GDM1 (cell line): ENCODE measurements at places on chromosomes 11 and 22.
A peak's percentile ranks its signal among the peaks of the same experiment; 100 is the strongest.

- no peak for DNase-seq
Measured at GRCh38 chr11:13114566-13115379, 105.7 kb downstream of the RASSF10 start.

GRCh38 chr22:41563051-41563711, 2.4 kb downstream of the CSDC2 start:
- DNase-seq: no peak

DNA sequence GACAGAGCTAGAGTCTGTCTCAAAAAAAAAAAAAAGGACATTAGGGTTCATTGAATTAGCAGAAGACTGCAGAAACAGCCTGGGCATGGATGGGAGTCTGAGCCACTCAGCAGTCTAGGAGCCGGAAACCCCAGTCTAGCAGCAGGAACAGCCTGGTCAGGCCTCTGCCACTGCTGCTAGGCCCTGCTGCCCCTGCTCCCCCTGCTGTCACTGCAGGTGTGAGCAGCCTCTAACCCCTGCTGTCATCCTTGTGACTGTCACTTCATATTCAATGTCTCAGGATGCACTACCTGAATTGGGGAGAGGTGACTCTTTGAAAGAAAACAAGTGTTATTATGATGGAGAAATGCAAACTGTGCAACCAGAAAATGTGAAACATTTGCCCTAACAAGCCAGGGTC, 7.0 kb upstream of the DDX17 start:
- DNase-seq: no peak

DNA sequence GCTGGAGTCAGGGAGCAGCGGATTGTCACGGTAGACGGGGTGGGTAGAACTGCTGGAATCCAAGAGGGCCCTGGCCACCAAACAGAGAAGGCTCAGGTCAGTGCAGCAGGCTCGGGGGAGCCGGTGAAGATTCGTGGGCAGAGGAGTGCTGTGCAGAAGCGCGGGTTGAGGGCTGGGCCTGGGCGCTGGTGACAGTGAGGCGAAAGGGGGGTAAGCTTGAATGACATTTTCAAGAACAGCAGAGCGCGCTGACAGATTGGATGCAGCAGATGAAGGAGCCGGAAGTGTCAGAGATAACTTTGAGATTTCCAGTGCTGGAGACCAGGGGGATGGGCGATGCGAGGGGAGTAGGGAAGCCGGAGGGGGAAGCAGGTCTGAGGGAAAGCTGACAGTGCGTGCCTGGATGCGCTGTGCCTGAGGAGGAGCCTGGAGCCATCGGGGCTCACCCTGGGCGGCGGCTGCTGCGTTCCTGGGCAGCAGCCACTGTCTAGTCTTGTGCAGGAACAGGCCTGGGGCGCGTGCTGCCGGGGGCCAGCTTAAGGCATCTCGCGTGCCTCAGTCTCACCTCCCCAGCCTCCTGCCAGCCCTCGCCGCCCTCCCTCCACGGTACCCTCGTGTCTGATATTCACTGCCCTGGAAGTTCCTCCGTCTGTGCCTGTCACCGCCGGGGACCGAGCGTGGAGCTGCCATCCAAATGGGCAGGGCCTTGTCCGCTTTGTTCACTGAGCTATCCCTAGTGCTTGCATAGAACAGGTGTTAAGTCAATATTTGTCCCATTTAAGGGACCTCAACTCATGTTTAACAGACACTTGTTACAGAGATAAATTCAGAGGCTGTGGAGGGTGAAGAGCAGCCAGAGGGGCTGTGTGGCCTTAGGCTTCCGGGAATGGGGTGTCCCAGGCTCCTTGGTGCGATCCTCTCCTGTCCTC, 5.2 kb downstream of the GRIK4 start:
- DNase-seq: no peak

DNA sequence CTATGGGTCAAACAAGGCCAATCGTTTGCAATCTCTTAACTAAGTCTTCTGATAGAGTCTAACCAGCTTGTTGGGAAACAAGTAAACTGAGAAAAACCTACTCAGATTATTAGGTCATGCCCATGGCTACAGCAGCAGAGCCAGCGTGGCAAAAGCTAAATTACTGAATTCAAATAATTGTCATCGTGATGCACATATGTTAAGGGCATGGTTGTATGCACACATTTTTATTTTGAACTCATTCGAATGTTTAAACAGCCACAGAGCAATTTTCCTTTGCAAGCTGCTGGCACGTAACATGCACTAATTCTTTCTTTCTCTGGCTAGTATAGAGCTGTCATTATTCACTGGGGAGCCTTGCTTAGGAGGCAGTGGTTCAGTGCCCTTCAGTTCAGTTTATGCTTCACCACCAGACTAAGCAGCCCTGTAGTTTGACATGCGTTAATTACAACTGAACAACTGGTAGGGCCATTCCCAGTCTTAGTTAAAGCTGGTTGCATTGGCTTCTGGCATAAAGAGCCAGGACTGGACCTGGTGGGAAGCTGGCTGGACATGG, 396.4 kb downstream of the METTL15 start:
- DNase-seq: no peak

- DNase-seq: no peak
Measured at GRCh38 chr11:88631497-88631896, 294.0 kb upstream of the CTSC start.

DNA sequence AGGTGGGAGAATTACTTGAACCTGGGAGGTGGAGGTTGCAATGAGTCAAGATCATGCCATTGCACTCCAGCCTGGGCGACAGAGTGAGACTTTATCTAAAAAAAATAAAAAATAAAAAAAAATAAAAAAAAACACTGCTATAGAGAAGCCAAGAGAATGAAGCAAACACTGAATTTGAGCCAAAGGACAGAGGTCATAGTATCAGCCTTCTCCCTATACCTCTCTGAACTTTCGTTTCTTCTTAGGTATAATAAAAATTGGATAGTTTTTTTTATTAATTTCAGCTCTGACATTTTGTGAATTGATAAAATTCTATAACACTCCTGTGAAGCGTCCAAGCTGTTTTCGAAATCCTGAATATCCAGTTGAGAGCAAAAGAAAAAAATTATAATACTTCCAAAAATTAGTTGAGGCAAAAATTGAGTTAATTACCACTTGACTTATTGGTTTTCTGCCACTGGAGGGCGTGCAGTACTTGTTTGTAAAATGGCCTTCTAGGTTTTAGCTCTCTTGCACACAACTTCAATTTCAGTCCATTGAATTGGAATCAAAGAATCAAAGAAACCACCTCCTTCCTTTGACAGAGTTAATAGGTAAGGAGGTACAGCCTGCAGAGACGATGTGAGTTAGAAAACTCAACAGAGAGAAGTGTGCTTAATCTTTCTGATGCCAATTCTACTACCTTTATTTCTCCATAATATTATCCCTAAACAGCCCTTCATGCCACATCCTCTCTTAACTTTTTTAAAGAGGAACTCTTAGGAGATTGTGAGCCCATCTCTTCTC, 143.2 kb downstream of the BBOX1 start:
- peak; percentile 19 for DNase-seq

DNA sequence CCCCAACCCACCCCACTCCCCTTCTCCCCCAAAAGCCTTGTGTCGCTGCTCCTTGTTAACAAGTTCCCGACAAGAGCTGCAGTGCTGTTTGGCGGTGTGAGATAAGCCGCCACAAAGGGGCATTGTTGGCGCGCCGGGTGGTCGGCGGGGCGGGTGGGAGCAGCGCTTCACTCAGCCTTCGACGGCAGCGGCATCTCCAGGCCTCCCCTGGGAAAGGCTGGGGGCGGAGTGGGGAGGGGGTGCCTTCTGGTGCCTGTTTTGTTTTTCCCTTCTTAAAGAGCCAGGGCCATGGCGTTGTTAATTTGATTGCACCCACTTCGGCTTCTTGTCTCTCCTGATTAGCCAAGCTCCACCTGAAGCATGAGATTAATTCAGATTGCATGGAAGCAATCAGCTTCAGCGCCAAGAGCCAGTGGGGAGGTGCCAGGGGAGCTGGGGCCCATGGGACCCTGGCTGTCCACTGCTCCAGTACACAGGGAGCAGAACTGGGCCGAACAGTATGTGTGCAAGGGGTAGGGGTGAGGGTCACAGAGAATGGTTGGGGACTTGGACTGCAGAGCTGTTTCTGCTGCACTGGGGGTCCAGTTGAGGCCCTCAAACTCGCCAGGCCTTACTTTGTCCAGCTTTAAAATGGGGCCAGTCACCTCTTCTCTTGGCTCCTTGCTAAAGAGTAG, 165.1 kb downstream of the CEP164 start:
- DNase-seq: no peak

DNA sequence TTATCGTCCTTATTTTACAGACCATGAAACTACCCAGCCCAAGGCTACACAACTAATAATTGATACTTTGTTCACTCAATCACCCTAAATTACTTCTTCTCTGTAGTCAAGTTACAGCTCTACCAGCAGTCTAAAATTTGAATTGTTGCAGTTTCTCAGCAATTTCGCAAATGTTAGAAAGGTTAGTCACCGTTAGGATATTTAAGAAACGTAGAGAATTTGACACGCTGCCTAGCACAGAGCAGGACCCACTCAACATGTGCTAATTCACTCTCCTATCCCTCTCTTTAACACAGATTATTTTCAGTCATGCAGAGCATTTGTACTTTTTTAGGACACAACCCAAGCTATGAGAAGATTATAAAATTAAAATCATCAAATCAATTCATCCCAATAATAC, 771.1 kb upstream of the LUZP2 start:
- DNase-seq: no peak

- DNase-seq: no peak
Measured at GRCh38 chr22:50162391-50162956, 8.1 kb upstream of the PANX2 start.

- no peak for DNase-seq
Measured at GRCh38 chr11:40315122-40315521, 1144.3 kb downstream of the LRRC4C start.

- no peak for DNase-seq
Measured at GRCh38 chr22:38262051-38262795, 10.6 kb downstream of the TMEM184B start.

DNA sequence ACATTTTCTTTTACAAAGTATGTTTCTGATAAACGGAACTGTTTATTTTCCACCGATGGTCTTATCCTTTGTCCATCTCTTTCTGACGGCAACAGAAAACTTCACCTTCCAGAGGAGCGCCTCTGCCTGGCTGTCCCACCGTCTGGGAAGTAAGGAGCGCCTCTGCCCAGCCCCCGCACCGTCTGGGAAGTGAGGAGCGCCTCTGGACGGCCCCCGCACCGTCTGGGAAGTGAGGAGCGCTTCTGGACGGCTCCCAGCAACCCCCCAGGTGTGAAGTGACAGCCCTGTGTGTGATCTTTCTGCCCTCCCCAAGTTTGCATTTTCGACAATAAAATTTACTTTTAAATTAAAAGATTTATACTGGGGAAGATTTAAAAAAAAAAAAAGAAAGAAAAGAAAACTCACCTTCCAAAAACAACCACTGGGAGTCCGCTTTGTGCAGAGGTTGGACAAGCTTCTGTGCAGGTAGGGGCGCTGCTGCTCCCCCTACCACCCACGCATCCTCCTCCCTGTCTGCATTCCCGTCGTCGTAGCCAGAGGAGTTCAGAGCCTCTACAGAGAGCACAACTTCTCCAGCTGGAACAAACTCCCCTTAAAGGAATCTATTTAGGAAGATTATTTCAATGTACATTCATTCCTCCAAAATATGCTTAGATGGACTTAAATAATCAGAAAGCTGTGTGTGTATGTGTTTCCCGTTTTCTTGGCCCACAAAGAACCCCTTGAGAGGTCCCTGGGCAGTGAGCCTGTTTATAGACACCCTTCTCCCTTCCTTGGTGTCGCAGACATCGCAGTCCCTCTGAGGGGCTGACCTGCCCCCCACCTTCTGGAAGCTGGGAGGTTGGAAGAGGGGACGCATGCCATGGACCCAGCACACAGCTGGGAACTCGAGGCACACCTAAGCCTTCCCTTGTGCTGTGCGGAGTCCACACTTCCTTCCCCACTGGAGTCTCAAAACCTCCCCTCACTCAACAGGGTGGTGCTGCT, 849 bp upstream of the APOBEC3B start:
- no peak for DNase-seq

- no peak for DNase-seq
Measured at GRCh38 chr22:20453222-20453621, 15.6 kb upstream of the SCARF2 start.

- peak; percentile 2 for DNase-seq
Measured at GRCh38 chr11:88231894-88232482, 56.7 kb upstream of the RAB38 start.

GRCh38 chr11:126805870-126806269, 194.7 kb downstream of the KIRREL3 start:
- no peak for DNase-seq

GRCh38 chr22:44181033-44181911, 547 bp downstream of the PARVG start:
- DNase-seq: peak; percentile 88

GRCh38 chr11:59730896-59731565, 17.4 kb upstream of the OR10V1 start:
- DNase-seq: no peak

GRCh38 chr22:18095101-18095805, 15.4 kb upstream of the TUBA8 start:
- DNase-seq: no peak

DNA sequence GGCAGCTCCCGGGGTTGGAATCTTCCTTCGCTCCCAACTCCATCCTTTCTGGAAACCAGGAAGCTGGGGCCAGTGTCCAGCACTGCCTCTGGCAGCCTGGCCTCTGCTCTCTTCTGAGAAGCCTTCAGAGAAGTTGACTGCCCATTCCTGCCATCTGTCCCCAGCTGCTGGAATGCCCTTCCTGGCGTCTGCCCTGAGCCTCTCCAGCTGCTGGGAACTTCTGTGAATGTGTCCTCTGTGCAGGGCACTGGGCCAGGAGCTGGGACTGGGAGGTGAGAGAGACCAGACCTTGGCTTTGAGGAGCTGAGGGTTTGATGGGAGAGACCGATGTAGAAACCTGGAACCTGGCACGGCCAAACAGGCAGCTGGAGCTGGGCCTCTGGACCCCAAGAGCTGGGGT, 5.9 kb upstream of the SOX10 start:
- no peak for DNase-seq

GRCh38 chr11:127651888-127652221, 651.3 kb upstream of the KIRREL3 start:
- DNase-seq: no peak

DNA sequence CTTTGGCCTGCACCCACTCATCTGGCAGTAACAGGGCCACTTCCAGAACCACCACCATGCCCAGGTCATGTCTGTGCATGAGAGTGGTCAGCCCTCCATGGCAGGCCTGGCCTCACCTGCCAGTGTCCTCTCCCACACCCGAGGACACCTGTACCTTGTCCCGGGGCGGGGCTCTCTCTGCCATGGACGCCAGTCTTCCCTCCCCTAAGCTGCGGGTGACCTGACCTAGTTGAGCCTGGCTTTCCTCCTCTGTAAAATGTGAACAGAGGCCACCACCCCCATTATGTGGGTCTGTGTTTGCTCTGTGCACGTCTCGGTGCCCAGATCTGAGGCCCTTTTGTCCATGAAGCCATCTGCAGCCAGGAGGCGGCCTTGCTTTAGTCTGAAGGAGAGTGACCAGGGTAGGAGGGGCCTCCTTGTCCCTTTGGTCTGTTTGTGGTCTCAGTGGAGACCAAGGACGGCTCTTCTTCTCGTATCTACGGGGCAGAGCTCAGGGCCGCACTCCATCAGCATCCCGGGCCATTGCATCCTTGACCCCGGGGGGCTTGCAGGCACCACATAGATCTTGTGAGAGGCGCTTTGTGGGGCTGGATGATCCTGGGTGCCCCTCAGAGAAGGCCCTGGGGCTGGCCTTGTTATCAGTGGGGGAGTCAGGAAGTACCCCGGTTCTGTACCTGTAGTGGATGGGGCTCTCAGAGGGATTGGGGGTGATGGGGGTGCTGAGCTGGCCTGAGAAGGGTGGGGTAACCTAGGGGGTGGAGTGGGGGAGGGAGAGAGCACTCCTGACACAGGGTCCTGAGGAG, 121.6 kb downstream of the KCNQ1 start:
- DNase-seq: no peak

GRCh38 chr11:36278531-36279282, 10.5 kb downstream of the COMMD9 start:
- no peak for DNase-seq
